ENCODE measurements at places on chromosomes 12 and 14.

- no peak for DNase-seq
Measured at GRCh38 chr12:4943067-4943937, 33.6 kb downstream of the KCNA1 start.

DNA sequence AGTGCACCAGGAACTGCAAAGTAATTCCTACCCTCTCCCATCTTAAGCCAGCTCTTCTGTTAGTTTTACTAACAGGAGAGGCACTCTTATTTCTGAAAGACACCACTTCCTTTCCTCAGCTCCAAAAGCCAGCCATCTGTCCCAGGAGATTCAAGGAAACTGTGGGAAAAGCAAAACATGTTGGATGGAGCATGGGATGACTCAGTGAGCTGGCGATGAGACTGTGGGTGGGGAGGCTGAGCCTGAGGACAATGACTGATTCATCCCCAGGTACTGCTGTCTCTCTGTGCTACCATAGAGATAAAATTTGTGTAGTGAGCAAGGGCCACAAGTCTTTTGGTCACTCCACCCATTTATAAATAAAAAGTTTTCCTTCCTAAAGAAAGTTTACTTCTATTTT lies 141.4 kb downstream of the MYRFL start:
- DNase-seq, result peak; percentile 67

GRCh38 chr12:124170760-124171159 lies 124.1 kb upstream of the RFLNA start:
- no peak for DNase-seq

GRCh38 chr12:52300796-52301691 lies 9.7 kb upstream of the KRT81 start:
- no peak for DNase-seq

DNA sequence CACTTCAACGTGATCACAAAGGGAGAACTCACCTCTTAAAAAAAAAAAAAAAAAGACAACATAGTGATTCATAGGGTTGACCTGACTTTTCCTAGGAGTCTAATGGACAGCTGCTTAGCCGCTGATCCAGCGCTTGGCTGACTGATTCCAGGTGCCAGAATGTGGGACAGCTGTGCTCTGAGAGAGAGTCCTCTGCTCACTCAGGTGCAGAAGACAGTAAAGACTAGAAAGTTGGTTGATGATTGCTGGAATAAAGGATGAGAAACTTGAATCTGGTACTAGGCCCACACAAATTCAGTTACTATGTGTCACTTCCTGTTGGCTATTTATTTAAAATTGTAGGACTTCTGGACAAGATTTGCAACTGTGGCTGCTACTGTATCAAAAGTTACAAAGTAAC lies 229.4 kb downstream of the CHST11 start:
- no peak for DNase-seq

DNA sequence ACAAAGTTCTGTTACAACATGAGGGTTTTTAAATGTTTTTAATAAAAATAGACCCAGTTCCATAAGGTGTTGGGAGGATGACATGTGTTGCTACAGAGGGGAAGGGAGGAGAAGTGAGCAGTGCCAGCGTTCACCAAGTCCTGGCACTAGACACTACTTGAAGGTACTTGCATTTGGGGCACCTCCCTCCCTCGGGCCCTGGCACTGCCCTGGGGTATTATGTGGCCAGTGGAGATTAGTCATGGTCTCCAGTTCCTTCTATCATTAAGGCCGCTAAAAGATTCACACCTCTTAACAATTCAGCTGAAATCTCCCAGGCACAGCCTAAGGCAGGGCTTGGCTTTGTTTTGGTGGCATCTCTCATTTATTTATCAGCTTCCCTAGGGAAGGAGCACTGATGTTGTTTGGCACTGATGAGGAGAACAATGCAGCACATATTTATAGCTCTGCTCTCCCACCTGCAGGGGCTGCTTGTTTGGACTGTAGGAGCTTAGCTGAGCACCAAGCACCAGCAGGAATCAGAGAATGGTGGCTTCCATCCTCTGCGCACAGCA lies 155.5 kb upstream of the NTF3 start:
- DNase-seq, result no peak

GRCh38 chr12:104631867-104632266 lies 175.1 kb downstream of the CHST11 start:
- DNase-seq, result no peak

GRCh38 chr14:53526200-53526599 lies 373.1 kb upstream of the DDHD1 start:
- DNase-seq, result no peak

DNA sequence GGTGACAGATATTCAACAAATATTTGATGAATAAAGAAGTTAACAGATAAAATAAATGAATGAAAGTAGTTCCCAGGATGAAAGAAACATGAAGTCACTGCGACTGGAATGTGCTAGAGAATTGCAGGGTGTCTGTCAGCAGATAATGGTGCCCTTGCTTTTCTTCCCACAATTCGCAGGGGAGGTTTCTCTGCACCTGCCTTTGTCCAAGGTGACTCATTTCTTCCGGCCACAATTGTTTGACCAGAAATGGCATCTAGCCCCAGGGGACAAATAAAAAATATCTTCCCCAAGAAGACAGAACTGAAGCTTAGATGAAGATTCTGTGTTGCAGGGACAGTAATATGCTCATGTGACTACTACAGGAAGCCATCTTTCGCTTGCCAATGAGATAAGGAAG lies 316.1 kb upstream of the TBX3 start:
- no peak for DNase-seq

DNA sequence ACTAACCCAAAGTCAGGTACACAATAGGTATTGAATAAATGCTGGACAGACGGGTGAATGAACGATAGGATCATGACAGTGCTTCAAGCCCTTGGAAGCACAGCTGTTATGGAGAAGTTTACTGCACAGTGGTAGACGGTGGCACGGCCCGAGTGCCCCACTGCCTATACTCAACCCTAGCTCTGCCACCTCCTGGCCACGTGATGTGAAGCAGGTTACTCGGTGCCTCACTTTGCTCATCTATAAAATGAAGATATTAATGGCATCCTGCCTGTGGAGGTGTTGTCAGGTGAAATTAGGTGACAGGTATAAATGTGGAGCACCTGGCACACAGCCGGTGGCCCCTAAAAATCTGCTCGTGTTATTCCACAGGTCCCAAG lies 5.8 kb downstream of the ASB2 start:
- no peak for DNase-seq

GRCh38 chr14:89350152-89350551 lies 66.9 kb downstream of the FOXN3 start:
- no peak for DNase-seq

DNA sequence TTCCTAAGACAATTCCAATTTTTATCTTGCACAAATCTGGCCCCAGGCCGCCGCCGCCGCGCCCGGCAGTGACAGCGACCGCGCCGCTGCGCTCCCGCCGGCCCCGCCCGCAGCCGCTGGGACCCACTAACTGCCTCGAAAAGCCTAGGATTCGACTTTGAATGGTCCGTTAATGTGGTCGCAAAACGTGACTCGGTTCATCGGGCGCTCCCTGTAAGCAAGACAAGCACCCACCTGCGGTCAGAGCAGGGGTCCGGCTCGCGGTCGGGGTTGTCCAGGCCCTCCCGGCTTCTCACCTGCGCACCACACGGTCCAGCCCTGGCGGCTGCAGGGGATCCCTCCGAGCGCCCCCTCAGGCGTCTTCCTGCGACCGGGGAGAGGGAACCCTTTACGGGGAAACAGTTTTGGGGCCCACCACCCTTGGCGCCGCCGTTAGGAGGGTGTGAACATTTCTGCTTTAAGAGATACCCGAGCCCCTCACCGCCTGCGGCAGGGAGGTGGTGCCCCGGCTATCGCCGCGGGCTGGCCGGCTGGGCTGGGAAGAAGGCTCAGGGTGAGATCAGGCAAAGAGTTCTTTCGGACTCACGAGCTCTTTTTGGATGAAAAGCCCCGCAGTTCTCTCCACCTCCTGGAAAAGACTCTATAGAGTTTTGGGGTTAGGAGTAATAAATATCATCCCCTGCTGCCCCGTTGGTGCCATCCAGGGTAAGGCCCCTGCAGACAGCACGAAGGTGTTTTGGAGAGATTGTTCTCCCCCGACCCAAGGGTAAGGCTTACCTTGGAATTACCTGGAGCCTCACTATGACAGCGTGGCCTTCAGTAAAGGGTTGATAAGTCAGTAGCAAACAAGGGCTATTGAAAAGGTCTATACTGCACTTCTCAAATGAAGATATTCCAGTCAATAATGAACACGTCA lies 13.6 kb upstream of the FOXJ2 start:
- DNase-seq, result no peak

DNA sequence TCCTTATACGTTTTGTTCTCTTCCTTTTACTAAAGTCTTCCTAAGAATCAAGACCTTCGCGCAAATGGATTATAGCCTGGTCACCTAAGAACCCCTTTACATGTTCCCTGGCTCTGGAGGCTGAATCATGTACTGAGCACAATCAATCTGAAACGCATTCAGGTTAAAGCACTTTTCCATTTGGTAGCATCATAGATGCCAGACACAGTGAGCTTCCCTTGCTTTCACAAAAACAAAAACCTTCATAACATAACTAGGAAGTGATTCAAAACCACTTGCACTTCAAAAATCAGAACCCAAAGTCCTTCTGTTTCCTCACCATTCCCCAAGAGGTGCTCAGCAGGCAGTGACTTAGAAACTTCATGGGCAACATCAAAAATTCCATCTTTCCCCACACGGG lies 105.4 kb downstream of the CRACR2A start:
- DNase-seq, result no peak

- peak; percentile 16 for DNase-seq
Measured at GRCh38 chr14:22276913-22277816, 311.9 kb downstream of the DAD1 start.

DNA sequence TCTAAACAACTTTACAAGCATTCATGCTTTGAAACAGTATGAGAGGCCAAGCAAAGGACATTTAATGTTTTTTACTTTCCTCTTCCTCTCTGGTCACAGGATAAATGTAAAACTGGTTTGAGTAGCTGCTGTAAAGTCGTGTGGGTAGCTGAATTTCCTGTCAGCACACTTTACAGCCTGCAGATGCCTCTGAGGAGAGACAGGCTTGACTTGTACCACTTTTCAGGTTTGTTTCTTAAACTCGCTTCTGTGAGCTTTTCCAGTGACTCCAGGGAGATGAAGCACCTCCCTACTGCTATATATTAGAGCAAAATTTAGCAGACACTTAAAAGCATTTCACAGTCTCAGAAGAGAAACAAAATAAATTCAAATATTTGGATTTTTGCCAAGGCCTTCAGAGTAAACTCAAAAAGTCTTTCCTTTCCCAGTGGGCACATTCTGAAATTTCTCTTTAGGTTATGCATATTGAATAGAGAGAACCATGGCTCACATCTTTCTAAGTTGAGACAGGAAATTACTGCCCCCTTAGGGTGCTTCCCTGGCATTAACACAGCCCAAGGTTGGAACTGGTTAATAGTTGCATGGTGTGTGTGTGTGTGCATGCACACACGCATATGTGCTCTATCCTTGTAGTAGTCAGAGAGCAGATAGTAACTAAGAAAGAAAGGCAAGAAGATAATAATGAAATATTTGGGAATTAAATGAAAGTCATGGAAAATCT lies 557.3 kb upstream of the MIS18BP1 start:
- DNase-seq, result no peak

- no peak for DNase-seq
Measured at GRCh38 chr12:56836317-56836716, 73.2 kb downstream of the HSD17B6 start.

DNA sequence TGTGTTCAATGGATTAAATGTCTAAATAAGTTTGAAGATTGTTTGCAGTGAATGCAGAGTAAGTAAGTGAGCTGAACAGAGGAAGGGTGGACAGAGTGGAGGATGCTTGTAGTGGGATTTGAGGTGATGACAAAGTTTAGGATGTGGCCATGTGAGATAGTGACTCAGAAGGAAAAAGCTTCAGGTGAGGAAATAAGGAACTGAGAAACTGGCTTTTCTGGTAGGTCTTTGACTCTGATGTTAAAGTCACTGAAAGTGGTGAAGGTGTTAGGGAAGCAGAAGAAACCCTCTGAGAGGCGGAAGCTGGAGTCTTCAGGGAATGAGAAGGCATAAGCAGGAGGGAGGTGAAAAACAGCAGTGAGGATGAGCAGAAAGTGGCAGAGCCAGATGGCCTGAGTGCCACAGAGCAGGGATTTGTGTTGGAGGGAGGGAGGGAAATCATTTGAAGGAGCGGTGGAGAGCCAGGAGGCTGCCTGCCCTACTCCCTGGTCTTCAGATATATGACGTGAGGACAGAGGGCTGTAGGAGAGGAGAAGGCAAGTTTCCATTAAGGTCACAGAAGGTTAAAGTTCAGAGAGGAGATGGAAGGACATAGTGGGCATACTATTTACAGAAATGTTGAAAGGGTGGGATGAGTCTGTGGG lies 24.8 kb downstream of the RGS6 start:
- no peak for DNase-seq

Measured in stromal cell of bone marrow (primary cell).